ENCODE measurements at places on chromosomes 5 and 9. TPM values are rescaled to one million over a fixed set of nuclear protein-coding genes. Genes with fewer than 3 reads are reported as not detected.

GRCh38 chr9:34610434-34611206 is 1.3 kb downstream of the RPP25L start:
- H3K27me3 ChIP-seq: no peaks in the 10 kb centered on the region
- H3K36me3 ChIP-seq: no peaks in the 10 kb centered on the region
- H3K4me3 ChIP-seq: no peak overlapping the region
- H3K4me1 ChIP-seq: no peaks in the 10 kb centered on the region
- DNase-seq: no peak

Gene PRLR
- total RNA-seq: 1.1 TPM

GRCh38 chr9:108748776-108749175 is 107.0 kb downstream of the ACTL7B start:
- no peak overlapping the region for H3K27ac ChIP-seq
- no peaks in the 10 kb centered on the region for H3K27me3 ChIP-seq
- H3K4me3 ChIP-seq: no peak overlapping the region
- no peaks in the 10 kb centered on the region for H3K4me1 ChIP-seq

GRCh38 chr5:142015781-142016533 is 3.1 kb upstream of the GNPDA1 start:
- H3K36me3 ChIP-seq: no peaks in the 10 kb centered on the region
- H3K27me3 ChIP-seq: no peaks in the 10 kb centered on the region
- no peaks in the 10 kb centered on the region for H3K4me1 ChIP-seq
- DNase-seq: no peak
- H3K27ac ChIP-seq: no peak overlapping the region
